Ascending aorta (tissue), 2 donors: ENCODE measurements at places on chromosomes 5 and 9.

- no peak overlapping the region for H3K4me3 ChIP-seq
- no peaks in the 10 kb centered on the region for H3K4me1 ChIP-seq
- no peaks in the 10 kb centered on the region for H3K27me3 ChIP-seq
- H3K36me3 ChIP-seq: no peaks in the 10 kb centered on the region
- no peak overlapping the region for H3K27ac ChIP-seq
- DNase-seq: no peak
Observed at GRCh38 chr5:65338606-65339151, 143.0 kb downstream of the ADAMTS6 start.

- no peak overlapping the region for H3K4me3 ChIP-seq
- H3K27me3 ChIP-seq: no peaks in the 10 kb centered on the region
- H3K36me3 ChIP-seq: no peaks in the 10 kb centered on the region
- no peak for DNase-seq
Observed at GRCh38 chr5:57113481-57113880, 60.4 kb upstream of the GPBP1 start.

DNA sequence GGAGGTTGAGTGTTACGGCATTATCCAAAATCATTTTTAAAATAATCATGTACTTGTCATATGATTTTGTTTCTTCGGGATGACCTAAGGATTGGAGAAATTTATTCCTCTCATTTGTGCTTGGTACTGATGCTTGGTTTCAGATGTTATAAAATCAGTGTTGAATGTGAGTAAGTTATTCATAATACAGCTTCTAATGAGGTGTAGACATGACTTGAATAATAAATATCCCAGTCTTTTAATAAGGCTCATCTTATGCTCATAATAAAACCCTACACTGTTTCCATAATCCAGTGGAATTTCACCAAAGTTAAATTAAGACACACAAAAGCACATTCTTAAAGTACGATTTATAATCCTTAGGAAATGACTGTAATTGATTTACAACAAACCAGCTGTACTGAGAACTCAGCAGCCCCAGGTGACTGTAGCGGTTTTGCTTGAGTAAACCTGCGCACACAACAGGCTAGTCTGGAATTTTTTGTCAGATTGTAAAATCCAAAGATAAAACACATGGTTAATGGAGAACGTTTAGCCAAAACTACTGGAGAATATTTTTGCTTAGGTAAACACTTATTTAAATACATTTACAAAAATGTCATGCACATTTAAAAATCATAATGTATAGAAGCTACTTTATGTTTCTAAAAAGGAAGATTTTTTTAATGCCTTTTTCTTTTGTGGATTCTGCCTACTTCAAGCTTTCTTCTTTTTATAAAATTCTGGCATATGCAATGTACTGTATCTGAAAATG is 609.8 kb upstream of the GRAMD2B start:
- H3K36me3 ChIP-seq: no peaks in the 10 kb centered on the region
- DNase-seq: no peak
- no peak overlapping the region for H3K27ac ChIP-seq
- H3K4me1 ChIP-seq: no peaks in the 10 kb centered on the region
- H3K27me3 ChIP-seq: no peaks in the 10 kb centered on the region

DNA sequence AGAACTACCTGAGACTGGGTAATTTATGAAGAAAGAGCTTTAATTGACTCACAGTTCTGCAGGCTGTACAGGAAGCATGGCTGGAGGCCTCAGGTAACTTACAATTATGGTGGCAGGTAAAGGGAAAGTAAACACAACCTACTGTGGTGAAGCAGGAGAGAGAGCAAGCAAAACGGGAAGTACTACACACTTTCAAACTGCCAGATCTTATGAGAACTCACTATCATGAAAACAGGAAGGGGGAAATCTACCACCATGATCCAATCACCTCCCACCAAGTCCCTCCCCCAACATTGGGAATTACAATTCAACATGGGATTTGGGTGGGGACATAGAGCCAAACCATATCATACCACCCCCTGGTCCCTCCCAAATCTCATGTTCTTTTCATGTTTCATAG is 58.7 kb upstream of the GPR151 start:
- no peak for DNase-seq
- H3K27ac ChIP-seq: no peak overlapping the region
- no peak overlapping the region for H3K4me3 ChIP-seq
- no peaks in the 10 kb centered on the region for H3K36me3 ChIP-seq
- H3K27me3 ChIP-seq: no peaks in the 10 kb centered on the region

GRCh38 chr9:91055845-91056244 is 254.2 kb downstream of the SYK start:
- H3K36me3 ChIP-seq: no peaks in the 10 kb centered on the region
- peaks cover 3% of the 10 kb centered on the region for H3K4me1 ChIP-seq
- no peak overlapping the region for H3K27ac ChIP-seq

DNA sequence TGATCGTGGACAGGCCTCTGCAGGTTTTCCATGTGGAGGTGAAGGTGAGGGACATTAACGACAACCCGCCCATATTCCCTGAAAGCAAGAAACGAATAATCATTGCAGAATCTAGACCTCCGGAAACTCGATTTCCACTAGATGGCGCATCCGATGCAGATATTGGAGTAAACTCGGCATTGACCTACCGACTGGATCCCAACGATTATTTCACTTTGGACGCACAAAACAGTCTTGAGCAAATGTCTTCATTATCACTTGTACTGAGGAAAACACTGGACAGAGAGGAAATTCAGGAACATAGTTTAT is 621 bp downstream of the PCDHA13 start:
- H3K4me1 ChIP-seq: no peaks in the 10 kb centered on the region
- DNase-seq: no peak
- no peaks in the 10 kb centered on the region for H3K36me3 ChIP-seq
- H3K27me3 ChIP-seq: no peaks in the 10 kb centered on the region
- H3K27ac ChIP-seq: no peak overlapping the region

DNA sequence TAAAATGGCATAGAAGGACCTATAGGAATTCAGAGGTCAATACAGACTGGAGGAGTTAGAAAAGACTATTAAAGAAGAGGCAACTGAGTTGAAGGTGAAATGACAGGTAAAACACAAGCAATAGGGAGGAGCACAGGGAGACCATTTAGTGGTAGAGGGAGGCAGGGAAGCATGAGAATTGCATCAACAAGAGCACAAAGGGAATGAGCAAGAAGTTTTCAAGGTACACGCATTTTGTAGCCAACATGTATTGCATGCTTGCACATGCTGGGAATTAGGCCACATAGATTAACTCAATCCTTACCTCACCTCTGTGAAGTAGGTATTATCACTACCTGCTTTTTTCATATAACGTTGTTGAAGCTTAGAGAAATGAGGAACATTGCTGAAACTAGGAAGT is 42.3 kb downstream of the PLPP1 start:
- no peak for DNase-seq
- H3K4me1 ChIP-seq: peaks cover 16% of the 10 kb centered on the region
- H3K27me3 ChIP-seq: no peaks in the 10 kb centered on the region
- peak overlapping the region; percentile 54 for H3K27ac ChIP-seq

DNA sequence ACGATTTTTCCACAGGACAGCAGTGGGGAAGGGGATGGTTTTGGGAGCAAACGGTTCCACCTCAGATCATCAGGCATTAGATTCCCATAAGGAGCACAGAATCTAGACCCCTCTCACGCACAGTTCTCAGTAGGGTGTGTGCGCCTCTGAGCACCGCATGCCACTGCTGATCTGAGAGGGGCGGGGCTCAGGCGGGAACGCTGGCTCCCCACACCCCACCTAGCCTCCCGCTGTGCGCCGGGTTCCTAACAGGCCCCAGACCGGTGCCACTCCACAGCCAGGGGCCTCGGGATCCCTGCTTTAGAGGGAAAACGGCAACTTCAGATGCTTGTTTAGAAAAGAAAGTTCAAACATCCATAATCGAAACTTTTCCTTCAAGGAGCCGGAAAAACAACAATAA is 20.4 kb downstream of the TERT start:
- H3K27ac ChIP-seq: no peak overlapping the region
- H3K4me1 ChIP-seq: no peaks in the 10 kb centered on the region
- H3K36me3 ChIP-seq: no peaks in the 10 kb centered on the region
- H3K4me3 ChIP-seq: no peak overlapping the region
- H3K27me3 ChIP-seq: no peaks in the 10 kb centered on the region

DNA sequence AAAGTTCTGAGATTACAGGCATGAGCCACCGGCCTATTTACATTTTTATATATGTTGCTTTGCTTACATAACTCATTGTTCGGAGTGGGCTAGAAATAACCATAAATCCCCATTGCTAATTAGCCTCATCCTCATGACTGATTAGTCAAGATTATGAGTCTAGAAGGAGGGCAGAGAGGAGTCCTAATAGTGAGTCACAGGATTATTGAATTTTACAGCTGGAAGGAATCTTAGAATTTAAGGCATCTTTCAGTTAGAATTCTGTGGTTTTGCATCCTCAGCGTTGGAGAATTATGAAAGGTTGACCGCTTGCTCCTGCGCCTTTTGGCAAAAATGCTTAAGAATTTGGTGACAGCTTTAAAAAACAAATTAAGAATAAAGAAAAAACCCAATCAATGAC is 2.6 kb upstream of the PBX3 start:
- no peaks in the 10 kb centered on the region for H3K36me3 ChIP-seq
- no peak for DNase-seq
- H3K4me3 ChIP-seq: no peak overlapping the region
- H3K4me1 ChIP-seq: no peaks in the 10 kb centered on the region
- H3K27me3 ChIP-seq: no peaks in the 10 kb centered on the region
- H3K27ac ChIP-seq: no peak overlapping the region

DNA sequence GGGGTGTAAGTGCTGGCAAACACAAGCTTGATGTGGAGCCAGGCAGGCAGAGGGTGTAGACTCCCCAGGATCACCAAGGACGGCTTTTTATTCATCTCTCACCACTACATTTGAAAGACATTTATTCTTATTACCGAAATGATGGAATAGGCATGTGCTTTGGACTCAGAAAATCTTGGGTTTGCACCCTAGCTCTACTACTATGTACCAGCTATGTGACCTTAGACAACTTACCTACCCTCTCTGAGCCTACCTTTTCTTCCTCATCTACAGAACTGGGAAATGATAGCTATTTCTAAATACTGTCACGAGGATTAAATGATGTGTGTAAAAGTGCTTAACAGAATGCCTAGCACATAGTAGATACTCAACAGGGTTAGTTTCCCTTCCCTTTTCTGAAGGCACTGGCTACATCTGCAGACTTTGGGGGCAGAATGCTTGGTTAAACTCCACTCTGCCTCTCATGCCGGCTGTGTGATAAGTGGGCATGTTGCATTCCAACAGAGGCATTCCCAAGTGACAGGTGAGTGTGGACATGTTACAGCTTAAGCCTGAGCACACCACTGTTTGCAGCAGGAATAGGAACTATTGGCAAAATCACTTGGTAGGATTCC is 94.8 kb downstream of the SLC1A3 start:
- H3K4me3 ChIP-seq: no peak overlapping the region
- H3K4me1 ChIP-seq: no peaks in the 10 kb centered on the region
- no peak overlapping the region for H3K27ac ChIP-seq
